ENCODE measurements at places on chromosomes 16 and 17.

DNA sequence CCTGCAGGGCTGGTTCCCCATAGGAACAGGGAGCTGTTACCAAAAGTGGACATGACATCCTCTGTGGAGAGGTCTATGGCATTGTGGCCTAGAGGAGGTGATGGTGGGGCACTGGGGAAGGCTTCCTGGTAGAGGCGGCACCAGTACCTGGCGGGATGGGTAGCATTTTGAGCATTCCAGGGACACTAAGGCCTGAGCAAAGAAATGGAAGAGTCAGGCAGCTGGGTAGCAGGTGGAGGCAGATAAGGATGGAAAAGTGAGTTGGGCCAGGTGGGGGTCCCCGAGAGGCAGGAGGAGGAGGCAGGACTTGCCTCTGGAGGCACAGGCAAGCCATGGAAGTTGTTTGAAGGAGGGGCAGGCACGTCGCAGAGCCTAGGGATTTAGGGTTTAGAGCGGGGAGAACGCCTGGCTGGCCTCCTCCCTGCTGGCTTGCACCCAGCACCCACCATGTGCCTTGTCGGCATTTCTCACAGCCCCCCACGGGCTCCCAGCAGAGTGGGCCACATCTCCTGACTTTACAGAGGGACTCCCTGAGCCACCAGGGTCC lies 5.1 kb upstream of the ADCY7 start:
- DNase-seq: no peak

DNA sequence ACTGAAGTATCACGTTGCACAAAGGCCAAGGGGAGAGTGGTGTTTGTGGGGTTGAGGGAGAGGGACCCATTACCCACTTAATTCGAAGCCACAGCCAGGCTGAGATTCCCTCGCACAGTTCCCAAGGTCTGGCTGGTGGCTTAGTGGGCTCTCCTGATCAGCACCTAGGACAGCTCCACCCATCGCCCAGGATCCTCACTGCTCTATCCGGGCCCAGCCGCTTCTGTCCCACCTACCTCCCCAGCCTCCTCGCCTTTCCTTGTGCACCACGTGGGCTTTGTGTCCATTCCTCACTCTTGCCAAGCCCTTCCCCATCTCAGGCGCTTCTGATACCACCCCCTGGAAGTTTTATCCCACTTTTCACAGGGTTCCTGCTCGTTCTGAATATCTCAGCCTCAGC lies 163.5 kb downstream of the CCT6B start:
- no peak for DNase-seq

GRCh38 chr16:17887963-17888362 lies 417.2 kb upstream of the XYLT1 start:
- no peak for DNase-seq

- no peak for DNase-seq
Observed at GRCh38 chr17:13864521-13864920, 204.8 kb upstream of the COX10 start.

- no peak for DNase-seq
Observed at GRCh38 chr17:72361892-72362291, 241.1 kb downstream of the SOX9 start.

- no peak for DNase-seq
Observed at GRCh38 chr17:69492410-69493071, 78.0 kb downstream of the MAP2K6 start.

DNA sequence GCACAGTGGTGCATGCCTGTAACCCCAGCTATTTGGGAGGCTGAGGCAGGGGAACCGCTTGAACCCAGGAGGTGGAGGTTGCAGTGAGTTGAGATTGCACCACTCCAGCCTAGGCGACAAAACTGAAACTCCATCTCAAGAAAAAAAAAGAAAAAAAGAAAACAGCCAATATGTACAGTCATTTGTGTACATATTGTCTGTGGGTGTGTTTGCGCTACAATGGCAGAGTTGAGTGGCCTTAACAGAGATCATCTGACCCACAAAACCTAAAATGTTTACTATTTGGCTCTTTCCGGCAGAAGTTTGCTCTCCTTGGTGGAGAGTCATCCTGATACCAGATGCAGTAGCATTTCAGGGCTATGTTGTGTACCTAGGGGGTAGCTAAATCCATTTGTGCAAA lies 57.9 kb downstream of the ARSG start:
- no peak for DNase-seq

- DNase-seq: no peak
Observed at GRCh38 chr17:28665994-28666393, 4.0 kb downstream of the SUPT6H start.

GRCh38 chr17:9016941-9017552 lies 4.3 kb upstream of the NTN1 start:
- DNase-seq: no peak

DNA sequence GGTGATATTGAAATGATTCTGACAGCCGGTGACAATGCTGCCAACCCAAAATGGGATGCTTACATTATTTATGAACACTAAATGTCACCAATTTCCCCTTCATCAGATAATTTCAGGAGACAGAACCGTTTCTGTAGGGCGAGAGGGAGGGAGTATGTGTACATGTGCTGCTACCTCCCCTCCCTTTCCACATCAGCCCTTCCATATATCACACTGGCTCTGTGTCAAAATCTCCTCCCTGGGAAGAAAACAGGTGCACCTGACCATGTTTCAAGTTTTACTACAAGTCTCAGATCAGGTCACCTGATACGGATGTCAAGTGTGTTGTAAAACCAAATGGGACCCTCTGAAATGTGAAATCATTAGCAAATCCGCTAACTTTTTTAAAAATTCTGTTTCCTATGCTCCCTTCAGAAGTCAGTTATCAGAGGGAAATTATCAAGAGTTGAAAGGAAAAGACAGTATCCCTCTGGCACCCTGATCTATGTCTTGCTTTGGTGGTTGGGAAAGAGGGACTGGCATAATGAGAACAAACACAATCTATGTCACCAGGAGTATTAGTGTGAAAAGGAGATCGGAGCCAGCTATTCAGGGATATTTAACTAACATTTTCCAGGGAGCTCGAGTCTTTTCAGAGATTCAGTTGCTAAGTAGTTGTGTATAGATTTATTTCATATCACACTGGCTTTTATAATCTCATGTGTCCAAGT lies 1002.3 kb upstream of the CDH8 start:
- no peak for DNase-seq

DNA sequence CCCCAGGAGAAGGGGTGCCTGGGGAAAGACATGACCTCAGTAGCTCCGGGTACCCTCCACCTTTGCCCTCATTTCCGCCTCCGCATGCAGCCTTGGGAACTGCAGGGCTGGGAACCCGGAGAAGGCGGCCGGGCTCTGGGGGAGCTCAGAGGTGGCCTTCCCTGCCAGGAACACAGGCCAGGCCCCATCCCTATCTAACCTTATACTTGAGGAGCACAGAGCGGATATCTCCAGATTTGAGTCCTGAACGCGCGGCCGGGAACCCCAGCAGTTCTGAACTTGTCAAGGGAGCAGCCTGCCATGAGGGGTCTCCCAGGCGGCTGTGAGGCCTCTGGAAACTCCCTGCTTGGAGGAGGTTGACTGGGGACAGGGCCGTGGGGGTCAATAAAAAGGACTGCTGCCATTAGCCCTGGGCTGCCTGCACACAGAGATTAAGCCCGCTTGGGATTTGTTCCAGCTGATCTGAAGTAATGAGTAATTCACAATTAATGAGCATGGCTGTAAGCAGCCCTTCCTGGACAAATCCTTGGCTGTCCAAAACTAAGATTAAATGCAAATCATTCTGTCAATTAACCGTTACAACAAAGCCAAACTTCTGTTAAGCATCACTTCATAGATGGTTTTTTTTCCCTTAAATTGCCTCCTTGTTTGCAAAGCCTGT lies 26.3 kb upstream of the METRNL start:
- no peak for DNase-seq

GRCh38 chr16:89293276-89294143 lies 76.0 kb downstream of the ZNF778 start:
- no peak for DNase-seq

- peak; percentile 76 for DNase-seq
Observed at GRCh38 chr17:80426671-80427326, 11.8 kb downstream of the ENDOV start.

- DNase-seq: no peak
Observed at GRCh38 chr16:83345846-83346640, 461.7 kb upstream of the HSBP1 start.

GRCh38 chr16:11251525-11252481 lies 4.2 kb downstream of the SOCS1 start:
- peak; percentile 69 for DNase-seq

DNA sequence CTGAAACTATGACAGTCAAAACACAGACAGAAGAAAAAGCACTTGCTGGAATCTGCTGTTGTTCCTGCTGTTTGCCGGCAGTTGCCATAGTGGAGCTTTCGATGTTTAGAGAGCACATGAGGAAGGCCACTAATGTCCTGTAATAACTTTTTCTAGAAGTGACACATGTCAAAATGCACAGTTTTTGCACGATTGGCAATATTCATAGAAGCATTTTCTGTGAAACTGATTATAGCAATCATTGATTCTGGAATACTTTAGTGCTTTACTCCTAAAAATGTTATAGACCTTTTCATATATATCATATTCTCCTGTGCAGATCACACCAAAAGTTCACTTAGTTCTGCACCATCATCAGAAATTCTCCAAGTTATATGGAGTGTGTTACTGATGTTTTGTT lies 407.0 kb upstream of the SOX9 start:
- DNase-seq: no peak

GRCh38 chr17:73820686-73821448 lies 176.6 kb upstream of the SDK2 start:
- no peak for DNase-seq

- no peak for DNase-seq
Observed at GRCh38 chr16:26806657-26807056, 260.1 kb upstream of the C16orf82 start.

DNA sequence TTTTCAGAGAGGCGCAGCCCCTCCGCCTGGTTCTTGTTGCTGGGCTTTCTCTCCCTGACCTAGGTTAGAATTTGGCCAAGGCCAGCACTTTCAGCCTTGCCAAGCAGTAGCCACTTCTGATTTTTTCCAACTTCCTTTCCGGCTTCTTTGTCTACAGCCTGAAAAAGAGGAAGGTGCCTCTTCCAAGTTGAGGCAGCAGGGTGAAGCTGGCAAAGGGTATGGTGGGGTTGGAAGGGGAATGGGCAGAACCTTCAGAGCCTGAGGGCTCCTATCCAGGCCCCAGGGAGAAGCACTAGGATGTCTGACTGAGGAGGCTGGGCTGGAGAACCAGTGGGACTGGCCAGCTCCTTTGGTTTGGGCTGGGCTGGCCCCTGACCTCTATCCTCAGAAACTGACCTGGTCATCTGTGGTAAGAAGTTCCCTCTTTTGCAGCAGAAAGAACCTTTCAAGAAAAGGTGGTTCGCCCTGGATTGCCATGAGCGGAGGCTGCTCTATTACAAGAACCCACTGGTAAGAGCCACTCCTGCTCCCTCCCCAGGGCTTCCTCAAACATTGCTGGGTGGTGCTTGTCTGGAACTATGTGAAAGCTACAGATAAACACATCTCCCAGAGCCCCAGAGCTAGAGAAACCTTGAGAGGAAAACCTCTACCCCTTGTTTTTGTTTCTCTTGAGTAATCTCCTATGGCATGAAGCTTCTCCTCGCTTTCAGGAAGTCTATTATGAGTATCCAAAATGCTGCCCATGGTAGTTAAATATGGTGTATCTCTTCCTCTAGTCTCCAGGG lies 16.6 kb upstream of the RNF135 start:
- DNase-seq: no peak

- DNase-seq: no peak
Observed at GRCh38 chr16:85379041-85380001, 233.8 kb upstream of the GSE1 start.

DNA sequence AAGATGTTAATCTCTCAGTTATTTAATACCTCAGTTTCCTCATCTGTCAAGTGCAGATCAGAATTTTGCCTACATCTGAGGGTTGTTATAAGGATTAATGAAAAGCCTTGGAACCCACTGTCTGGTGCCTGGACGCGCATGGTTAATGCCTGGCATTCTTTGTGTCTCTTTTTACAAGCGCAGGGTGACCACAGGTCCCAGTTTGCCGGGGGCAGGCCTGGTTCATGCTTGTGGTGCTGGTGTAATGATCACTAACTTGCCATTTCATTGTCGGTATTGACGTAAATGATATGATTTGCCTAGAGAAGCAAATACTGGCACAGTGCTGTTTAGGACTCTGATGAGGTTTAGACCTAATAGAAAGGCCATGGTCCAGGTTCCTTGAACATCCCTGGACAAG lies 23.1 kb downstream of the MRC2 start:
- DNase-seq: no peak

GRCh38 chr17:63693411-63694113 lies 6.4 kb downstream of the LIMD2 start:
- no peak for DNase-seq

GRCh38 chr16:35181422-35182030 lies 1722.1 kb downstream of the TP53TG3F start:
- no peak for DNase-seq

GRCh38 chr16:14489460-14489859 lies 140.6 kb downstream of the PARN start:
- no peak for DNase-seq

- no peak for DNase-seq
Observed at GRCh38 chr16:15598648-15599190, 44.2 kb downstream of the MARF1 start.

DNA sequence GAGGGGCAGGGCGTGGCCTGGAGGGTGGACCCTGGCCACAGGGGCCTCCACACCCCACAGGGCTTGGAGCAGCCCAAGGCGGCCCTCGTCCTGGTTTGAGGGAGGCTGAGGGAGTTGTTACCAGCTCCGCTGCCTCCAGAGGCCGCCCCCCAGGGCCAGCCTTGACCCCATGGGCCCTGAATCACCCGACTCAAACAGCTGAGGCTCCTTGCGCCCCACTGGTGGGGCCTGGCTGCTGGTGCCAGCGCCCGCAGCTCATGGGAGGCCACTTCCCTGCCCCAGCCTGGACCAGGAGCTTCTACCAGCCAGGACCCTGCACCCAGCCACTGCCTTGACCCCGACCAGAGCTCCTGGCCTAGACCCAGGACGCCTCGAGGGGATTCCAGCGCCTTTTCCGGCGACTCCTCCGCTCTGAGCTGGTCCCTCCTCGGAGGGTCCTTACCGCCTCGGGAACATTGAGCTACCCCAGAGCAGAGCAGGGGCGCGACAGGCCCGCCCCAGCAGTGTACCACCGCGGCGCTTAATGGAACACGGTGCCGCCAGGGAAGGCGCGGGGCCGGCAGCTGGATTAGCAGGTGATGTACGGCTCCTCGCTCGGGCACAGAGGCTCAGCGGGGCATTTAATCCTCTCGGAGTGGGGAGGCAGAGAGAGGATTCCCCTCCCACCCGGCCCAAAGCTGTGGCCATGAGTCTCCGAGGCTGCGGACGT lies 37.2 kb downstream of the GSE1 start:
- no peak for DNase-seq

GRCh38 chr16:85657267-85657650 lies 31.5 kb downstream of the GINS2 start:
- DNase-seq: no peak

DNA sequence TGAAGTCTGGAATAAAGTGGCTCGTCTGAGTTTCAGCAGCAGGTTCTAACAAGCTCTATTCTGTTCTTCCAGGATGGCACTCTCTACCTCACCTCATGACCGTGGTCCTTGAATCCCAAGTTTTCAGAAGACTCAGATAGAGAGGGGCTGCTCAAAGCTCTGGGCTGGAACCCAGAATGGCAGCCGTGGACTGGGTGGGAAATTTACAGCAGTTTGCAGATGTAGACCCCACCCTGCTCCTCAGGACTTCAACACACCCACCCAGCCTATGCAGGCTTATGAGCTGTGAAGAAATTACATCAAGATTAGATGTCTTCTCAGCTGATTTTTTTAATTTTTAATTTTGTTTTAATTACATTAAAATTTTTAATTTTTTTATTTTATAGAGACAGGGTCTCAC lies 59.4 kb downstream of the METRNL start:
- DNase-seq: no peak

All from activated CD4-positive, CD25-positive, alpha-beta regulatory T cell treated with anti-CD3 and anti-CD28 coated beads, Interleukin-2, amount 50 U/mL, for 16 hours (primary cell).